ENCODE measurements at places on chromosomes 12 and 14.
A peak's percentile ranks its signal among the peaks of the same experiment; 100 is the strongest.

DNA sequence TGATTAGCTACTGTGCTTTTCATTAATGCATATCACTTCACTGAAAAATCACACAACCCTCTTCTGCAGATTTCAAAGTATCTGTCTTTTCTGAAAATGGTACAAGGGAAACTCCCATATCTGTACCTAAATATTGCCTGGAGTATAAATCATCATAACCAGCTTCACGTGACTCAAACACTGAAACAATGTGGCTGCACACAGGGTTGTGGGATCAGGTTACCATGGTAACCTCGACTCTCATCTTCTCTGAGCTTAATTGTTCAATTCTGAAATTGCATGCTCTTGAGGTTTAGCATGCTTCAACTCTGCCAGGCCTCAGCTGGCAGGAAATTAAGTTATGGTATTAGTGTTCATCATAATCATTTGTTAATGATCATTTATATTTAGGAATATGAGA is 77.5 kb upstream of the CPSF6 start:
- no peak for DNase-seq

GRCh38 chr12:17456486-17456885 is 633.5 kb downstream of the RERGL start:
- no peak for DNase-seq

DNA sequence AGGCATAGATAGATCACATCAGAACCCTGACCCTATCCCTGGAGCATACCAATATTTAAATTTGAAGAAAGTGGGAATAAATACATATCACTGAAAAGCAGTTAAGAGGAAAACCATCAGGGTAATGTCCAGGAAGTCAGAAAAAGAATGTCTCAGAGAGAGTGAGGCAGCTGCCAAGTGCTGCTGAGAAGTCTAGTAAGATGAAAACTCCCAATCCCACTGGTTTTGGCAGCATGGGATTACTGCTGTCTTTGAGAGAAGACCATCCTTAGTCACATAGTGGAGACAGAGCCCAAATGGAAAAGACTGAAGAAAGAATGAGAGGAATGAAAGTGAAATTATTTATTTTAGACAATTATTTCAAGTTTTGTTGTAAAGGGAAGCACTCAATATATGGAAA is 11.5 kb upstream of the TSPAN8 start:
- DNase-seq, result no peak

- DNase-seq, result no peak
Measured at GRCh38 chr12:11661491-11662089, 12.1 kb downstream of the ETV6 start.

GRCh38 chr14:27315477-27315876 is 717.6 kb upstream of the NOVA1 start:
- no peak for DNase-seq

GRCh38 chr12:6925540-6926279 is 2.0 kb upstream of the ATN1 start:
- peak; percentile 85 for DNase-seq

DNA sequence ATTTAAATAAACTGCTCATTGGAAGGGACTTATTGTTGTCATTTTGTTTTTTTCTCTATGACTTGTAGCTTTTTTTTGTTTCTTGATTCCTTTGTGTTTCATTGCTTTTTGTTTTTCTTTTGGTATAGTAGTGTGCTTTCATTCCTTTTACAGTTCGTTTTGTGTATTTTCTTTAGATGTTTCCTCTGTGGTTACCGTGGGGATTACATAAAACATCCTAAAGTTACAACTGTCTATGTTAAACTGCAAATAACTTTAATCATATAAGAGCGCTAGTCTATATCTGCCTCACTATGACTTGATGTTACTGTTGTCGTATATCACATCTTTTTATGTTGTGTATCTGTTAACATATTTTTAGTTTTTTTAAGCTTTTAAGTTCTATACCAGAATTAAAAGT is 86.9 kb downstream of the ATF7IP start:
- no peak for DNase-seq

- no peak for DNase-seq
Measured at GRCh38 chr12:80721326-80721725, 4.6 kb downstream of the MYF5 start.

DNA sequence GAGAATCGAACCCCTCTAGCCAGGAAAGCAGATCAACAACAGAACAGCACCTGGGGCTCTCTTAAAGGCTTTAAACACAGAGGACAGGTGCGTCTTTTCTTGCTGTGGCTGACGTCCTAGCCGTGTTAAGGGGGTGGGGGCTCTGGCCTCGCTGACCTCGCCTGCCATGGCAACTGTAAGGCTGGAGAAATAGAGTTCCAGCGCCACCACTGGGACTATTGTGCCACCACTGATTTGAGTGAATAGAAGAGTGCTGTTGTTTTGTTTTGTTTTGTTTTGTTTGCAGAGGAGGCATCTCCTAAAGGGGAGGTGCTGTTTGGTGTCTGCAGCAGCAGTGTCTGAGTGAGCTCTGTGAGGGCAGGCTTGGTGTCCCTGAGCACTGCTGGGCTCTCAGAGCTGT is 34.2 kb upstream of the PRMT8 start:
- DNase-seq, result no peak

Data from left hindlimb (tissue), 1 donor.